ENCODE measurements at places on chromosomes 3 and 15.

GRCh38 chr3:81740731-81741130 lies 20.7 kb downstream of the GBE1 start:
- DNase-seq, result no peak

DNA sequence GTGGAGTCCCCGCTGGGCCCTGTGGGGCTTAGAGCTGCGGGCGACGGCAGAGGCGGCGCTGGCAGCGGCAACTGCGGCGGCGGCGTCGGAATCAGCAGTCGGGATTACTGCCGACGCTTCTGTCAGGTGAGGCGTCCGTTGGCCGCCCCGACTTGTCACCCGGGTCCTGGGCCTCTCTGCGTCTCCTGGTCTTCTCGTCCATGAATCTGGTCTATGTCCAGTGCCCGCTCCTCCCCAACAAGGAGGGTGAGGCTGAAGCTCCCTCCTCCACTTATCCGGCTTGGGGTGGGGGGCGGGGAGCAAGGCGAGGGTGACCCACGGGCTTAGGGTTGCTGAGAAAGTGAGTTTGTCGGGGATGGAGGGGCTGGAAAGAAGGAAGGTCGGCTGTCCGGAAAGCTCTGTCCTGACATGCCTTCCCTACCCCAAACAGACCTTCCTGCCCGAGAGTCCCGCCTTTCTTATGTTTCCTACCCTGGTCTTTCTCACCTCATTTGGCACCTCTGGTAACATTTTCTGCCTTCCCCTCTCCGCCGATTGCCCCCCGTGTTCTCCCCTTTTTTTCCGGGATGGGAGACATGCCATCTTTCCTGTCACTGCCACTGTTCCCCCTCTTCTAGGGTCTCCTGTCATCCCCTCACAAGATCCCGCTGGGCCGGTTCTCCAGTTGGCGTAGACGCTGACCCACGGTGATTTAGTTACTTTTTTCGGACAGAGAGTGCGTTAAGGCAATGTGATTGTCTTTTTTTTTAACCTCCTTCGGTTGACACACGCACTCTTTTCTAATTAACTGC lies 520 bp downstream of the ZNF654 start:
- no peak for DNase-seq

- peak; percentile 77 for DNase-seq
Observed at GRCh38 chr3:180180795-180181194, 144.1 kb upstream of the PEX5L start.

- no peak for DNase-seq
Observed at GRCh38 chr3:45664578-45664977, 24.6 kb upstream of the SACM1L start.

- DNase-seq, result no peak
Observed at GRCh38 chr3:117728226-117728625, 1018.6 kb downstream of the TUSC7 start.

DNA sequence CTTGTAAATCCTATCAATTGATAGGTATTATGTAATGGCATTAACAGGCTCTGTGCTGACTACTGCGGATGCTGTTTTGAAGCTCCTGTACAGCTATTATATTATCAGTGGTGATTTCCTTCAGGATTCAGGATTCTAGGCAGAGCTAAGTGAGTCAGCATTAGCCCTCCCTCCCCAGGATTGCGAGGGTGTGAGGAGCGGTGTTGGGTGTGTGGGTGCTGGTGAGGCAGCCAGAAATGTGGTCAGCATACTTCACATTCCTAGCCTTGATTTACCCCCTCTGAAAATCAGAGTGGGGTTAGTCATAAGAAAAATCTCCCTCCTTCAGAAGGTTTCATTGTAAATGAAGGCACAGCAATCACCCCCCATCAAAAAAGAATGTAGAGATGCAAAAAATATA lies 72.5 kb downstream of the SNTN start:
- peak; percentile 99 for DNase-seq

GRCh38 chr3:172846706-172847105 lies 96.2 kb downstream of the ECT2 start:
- DNase-seq, result peak; percentile 83

DNA sequence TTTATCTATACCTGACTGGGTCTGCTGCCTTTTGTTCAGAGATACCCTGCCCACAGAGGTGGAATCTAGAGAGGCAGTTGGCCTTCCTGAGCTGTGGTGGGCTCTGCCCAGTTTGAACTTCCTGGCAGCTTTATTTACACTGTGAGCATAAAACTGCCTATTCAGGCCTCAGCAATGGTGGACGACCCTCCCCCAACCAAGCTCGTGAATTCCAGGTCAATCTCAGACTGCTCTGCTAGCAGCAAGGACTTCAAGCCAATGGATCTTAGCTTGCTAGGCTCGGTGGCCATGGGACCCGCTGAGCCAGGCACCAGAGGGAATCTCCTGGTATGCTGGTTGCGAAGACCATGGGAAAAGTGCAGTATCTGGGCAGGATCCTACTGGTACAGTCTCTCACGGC lies 270.2 kb downstream of the CADM2 start:
- no peak for DNase-seq

DNA sequence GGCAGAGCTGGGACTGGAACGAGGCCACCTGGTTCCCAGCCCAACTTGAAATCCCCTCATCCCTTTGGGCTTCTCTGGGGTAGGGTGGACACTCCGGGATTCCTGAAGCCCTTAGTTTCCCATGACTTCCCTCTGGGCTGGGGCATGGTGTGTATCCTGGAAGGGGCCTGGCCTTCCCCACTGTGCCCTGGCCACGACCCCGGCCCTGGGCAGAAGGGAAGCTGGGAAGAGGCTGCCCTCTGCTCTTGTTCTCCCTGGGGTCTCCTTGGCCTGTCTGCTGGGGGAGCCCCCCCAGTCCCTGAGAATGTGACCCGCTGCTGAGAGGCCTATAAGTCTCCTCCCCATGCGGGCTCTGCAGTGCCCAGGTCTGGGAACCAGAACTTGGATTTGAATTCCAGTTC lies 104.9 kb downstream of the LINGO1 start:
- no peak for DNase-seq

GRCh38 chr15:71443538-71443937 lies 328.3 kb downstream of the THSD4 start:
- peak; percentile 32 for DNase-seq

- no peak for DNase-seq
Observed at GRCh38 chr3:20173844-20174410, 12.1 kb downstream of the SGO1 start.

DNA sequence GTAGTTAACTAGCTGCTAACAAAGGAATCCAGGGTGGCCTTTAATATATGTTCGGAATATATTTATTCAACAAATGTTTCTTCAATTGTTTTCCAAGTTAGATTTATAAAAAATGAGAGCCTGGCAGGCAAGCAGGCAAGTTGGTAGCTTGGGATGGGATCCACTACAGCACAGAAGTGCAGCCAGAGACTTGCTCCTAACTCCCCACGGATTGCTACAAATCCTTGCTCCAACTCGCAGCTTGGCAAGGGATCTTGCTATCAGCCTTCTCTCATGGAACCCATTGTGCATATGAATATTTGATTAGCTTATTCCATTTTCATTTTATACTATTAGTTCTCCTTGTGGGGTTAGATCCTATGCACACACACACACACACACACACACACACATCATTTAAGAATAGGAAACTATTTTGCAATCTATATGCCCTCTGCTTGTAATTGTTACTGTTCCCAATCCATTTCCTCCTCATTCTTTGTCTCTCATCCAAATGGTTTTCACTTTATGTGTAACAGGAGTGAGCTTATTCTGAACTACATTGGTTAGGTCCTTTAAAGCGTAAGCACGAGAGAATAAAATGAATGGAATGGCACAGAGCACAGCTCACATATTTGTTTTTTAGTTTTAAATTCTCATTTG lies 505.6 kb downstream of the LPP start:
- no peak for DNase-seq

GRCh38 chr3:89685731-89686130 lies 578.3 kb downstream of the EPHA3 start:
- no peak for DNase-seq

- peak; percentile 96 for DNase-seq
Observed at GRCh38 chr3:126267169-126267975, 87.0 kb upstream of the ALDH1L1 start.

GRCh38 chr3:155481591-155481990 lies 188.1 kb upstream of the STRIT1 start:
- no peak for DNase-seq

- no peak for DNase-seq
Observed at GRCh38 chr15:41183581-41183980, 47.0 kb downstream of the EXD1 start.

GRCh38 chr3:164779816-164780215 lies 298.5 kb downstream of the SI start:
- DNase-seq, result no peak
